Pancreas (tissue), 10 donors: ENCODE measurements at places on chromosomes 7 and 10.

DNA sequence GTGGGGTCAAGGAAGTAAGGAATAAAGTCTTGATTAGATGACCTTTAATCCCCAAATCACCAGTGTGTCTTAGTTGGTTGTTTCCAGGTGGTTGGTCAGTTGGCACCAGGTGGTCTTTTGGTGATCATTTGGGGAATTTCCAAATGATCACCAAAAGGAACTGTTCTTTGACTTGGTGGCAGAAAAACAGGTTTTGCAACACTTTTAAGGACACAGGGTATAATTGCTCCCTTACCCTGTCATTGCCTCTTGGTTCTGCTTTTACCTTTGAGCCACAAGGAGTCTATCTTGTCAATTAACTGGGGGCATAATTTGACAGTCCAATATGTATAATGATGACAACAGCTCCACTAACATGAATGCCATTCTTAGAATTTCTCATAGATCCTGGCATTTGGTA, 104.2 kb downstream of the ADK start:
- DNase-seq = no peak

GRCh38 chr10:18378766-18379165, 238.5 kb downstream of the CACNB2 start:
- no peak for DNase-seq

GRCh38 chr7:124702385-124702784, 63.2 kb downstream of the GPR37 start:
- no peak for DNase-seq

DNA sequence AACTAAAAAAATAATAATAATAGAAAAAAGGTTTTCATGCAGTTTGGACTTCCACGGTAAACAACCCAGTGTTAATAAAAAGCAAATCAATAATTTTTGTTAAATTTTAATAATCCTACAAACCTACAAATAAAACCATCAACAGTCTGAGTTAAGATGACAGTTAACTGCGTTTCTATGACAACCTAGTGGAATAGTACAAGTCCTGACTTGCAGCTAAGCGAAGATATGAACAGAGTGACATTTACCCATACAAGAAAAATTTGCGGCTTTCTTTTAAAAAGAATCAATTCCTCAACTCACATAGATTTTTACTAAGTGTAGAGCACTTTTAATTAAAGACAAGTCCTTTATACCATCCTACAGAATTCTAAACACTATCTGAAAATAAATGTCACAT, 35.6 kb downstream of the VPS41 start:
- DNase-seq = no peak

- no peak for DNase-seq
Observed at GRCh38 chr10:28375399-28376354, 72.8 kb upstream of the MPP7 start.

DNA sequence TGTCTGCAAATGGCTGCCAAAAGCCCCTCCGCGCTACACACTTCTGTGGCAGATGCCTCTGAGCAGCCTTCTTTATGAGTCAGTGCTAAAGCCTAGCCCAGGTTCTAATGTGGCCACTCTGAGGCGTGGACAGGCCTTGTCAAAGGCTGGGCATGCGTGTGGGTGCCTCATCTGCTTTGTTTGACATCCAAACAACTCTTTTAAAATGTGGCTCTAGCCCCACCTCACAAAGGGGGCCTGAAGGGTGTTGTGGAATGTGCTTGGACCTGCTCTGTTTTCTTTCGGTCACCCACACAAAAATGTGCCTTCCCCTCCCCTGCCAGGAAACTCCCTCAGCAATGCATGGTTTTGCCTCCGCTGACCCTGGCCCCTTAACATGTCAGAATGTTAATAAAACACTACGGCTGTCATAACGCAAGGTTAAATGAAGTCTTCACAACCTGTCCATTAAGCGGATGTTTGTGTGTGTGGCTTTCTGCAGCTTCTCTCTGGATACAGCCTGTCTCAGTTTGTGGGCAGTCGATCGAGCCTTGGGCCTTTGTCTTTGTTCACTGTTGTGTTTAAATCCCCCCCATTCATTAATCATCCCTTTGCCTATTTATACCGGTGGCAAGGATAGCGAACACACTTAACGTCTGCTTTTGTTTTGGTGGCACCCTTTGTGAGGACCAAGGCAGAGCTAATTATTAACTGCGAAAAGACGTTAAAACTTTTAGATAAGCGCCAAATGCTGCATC, 718.9 kb downstream of the LRMDA start:
- DNase-seq = no peak

- no peak for DNase-seq
Observed at GRCh38 chr10:21727452-21728168, 193.6 kb downstream of the MLLT10 start.

- no peak for DNase-seq
Observed at GRCh38 chr10:62244785-62245467, 23.7 kb downstream of the RTKN2 start.

DNA sequence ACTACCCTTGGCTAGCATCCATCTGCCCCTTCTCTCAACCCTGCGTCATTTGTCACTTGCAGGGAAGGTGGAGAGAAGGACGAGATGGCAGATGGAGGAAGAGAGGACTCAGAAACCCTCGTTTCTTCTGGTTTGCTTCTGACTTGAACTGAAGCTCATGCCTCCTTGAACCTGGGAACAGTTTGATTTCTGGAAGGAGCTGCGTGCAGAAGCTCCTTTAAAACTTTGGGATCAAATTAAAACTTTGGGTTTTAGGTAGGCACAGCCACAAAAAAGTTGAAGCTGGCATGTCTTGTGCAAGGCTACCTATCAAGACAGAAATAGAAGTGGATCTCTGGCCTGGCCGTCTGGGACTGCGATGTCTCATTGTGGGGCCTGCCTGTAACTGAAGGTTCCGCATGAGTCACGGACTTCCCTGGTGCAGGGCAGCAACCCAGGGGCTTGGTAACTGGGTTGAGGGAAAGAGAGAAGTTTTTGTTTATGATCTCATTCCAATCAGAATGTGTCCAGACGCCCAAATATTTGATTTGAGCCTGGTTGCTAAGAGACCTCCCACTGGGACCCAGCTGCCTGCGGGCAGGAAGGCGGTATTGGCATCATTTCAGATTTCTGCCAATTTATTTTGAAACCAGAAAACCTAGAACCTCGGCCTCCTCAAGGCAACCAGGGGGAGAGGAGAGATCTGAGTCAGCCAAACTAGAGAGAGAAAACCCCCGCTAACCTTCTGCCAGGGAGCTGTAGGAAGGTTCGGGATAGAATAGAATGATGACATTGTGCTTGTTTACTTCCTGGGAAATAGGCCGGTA, 15.8 kb upstream of the CAMK1D start:
- peak; percentile 76 for DNase-seq

DNA sequence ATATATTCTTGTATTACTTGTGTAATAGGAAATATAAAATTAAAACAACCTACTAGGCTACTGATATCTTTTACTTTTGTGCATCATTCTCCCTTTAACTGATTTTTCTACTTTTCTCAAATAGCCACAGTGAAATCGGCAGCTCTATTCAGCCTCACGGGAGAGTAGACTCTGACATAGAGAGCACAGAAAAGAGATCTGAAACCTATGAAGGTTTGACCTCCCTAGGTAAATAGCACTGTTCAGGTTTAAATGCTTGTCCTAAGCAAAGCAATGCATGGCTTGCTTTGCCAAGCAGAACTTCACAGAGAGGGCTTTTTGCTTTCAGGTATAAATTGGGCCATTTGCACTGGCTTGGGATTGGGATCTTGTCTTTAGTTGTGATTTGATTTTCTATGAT, 53.1 kb downstream of the ACADSB start:
- no peak for DNase-seq

GRCh38 chr10:10722422-10722821, 295.2 kb upstream of the CELF2 start:
- no peak for DNase-seq

GRCh38 chr7:121116396-121116795, 127.9 kb downstream of the CPED1 start:
- DNase-seq = no peak

DNA sequence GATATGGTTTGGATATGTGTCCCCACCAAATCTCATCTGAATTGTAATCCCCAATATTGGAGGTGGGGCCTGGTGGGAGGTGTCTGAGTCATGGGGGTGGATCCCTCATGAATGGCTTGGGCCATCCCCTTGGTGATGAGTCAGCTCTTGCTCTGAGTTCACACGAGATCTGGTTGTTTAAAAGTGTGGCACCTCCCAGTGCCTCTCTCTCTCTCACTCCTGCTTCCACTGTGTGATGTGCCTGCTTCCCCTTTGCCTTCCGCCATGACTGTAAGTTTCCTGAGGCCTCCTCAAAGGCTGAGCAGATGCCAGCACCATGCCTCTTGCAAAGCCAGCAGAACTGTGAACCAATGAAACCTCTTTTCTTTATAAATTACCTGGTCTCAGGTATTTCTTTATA, 4.8 kb upstream of the GCK start:
- no peak for DNase-seq

- no peak for DNase-seq
Observed at GRCh38 chr10:28367413-28367812, 64.5 kb upstream of the MPP7 start.

DNA sequence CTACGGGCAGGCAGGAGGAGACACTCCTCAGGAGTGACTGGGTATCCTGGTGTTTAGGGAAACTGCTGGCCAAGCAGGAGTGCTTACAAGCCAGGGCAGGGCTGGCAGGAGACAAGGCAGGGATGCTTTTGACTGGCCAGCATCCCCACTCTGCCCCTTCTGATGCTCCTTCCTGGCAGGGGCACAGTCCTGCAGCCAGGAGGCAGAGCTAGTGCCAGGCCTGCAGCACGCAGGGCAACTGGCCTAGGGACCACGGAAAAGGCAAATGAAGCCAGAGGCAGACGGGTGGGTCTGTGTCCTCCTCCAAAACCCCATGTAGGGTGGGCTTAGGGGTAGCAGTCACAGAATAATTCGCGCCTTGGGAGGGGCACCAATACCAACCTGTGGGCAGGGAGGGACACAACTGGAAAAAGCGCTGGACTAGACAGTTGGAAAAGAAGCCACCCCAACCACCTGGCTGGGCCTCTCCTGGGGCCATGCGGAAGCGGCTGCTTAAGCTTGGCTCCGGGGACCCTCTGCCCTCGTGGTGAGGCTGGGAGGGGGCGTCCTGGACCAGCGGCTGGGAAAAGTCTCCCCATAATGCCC, 4.8 kb downstream of the IMPDH1 start:
- no peak for DNase-seq

- no peak for DNase-seq
Observed at GRCh38 chr10:49139846-49140195, 6.0 kb upstream of the FAM170B start.

DNA sequence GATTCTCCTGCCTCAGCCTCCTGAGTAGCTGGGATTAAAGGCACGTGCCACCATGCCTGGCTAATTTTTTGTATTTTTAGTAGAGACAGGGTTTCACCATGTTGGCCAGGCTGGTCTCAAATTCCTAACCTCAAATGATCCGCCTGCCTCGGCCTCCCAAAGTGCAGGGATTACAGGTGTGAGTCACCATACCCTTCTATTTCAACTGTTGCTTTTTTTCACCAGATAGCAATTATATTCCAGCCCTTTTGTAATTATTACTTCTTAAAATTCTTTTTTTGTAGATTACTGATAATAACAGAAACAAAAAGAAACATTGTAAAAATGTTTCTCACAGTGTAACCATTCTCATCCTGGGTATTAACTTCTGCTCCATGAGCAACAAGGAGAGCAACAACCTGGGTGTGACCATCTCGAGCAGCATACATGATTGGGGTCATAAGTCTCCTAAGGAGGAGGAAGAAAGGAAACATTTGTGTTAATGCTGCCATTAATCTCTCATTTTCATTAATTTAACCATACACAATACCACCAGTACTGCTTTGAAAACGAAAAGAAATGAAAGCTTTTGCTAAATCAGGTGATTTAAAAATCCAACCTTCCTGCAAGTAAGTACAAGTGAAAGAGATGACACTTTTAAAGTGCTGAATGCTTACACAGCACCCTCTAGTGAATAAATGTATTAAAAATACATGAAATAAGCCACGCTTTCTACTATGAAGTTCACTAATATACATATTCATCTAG, 41.8 kb downstream of the ASZ1 start:
- no peak for DNase-seq

DNA sequence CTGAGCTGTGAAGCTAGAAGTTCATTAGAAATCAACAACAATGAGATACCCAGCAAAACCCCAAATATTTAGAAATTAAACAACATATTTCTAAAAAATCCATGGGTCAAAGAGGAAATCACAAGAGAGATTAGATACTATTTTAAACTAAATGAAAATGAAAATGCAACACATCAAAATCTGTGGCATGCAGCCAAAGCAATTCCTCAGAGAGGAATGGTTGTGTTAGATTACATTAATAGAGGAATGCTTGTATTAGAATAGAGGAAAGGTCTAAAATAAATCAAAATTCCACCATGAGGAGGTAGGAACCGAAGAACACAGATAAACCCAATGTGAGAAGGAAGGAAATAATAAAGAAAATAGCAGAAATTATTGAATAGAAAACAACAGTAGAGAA, 642.1 kb upstream of the GALNT17 start:
- DNase-seq = no peak

DNA sequence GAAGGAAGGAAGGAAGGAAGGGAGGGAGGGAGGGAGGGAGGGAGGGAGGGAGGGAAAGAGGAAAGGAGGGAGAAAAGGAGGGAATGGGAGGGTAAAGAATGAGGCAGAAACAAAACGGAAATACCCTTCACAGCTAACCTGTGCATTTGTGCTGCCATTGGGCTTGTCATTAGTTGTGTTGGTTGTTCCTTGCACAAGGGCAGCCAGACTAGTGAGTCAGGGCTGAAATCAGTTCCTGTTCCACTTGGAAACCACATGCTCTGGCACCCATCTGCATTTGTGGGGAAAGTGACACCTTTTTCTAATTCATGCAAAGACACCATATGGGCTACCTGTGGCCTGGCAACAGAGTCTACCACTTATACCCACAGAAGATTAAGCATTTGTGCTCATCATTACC, 1004.0 kb upstream of the C7orf33 start:
- DNase-seq = no peak

- no peak for DNase-seq
Observed at GRCh38 chr7:55423891-55424290, 58.8 kb downstream of the LANCL2 start.

GRCh38 chr10:7666253-7667023, at the start of gene ITIH5:
TSS of gene ITIH5 (minus strand) at chr10:7666966. CDS start at chr10:7666892, 74 bp downstream.
- DNase-seq = no peak

- no peak for DNase-seq
Observed at GRCh38 chr7:99042957-99043356, 101.0 kb downstream of the SMURF1 start.

DNA sequence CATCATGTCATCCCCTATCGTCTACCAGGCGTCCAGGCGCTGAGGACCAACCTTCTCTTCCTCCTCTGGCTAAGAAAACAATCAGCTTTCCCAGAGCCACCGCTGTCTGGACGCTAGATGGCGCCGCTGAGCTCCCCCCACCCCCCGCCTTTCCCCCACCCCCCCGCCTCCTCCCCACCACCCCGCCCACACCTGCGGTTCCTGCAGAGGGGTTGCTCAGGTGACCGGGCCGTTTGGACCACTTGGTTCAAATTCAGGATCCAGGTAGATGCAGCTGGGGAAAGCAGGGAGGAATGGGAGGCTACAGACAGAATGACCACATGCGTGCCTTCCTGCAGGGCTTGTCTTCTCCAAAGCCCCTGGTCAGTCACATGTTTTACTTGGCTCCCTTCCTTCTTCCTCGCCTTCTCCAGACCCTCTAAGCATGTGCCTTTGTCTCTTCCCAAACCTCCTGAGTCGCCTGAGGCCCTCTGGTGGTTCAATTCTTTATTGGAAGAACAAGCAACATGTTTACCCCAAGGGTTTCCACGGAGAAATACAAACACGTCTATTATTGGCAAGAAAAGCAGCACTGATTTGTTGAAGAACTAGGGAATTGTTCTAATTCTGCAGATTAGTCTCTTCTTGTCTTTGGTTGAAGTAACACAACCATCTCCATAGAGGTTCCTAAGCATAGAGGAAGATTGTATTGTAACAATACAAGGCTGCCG, 24.7 kb downstream of the AOC1 start:
- peak; percentile 76 for DNase-seq

GRCh38 chr10:122699796-122700455, at the start of gene C10orf120:
TSS of gene C10orf120 (minus strand) at chr10:122699846. CDS start at chr10:122699790, 56 bp downstream.
- no peak for DNase-seq
